ENCODE measurements at places on chromosomes 4 and X. TPM values are rescaled to one million over a fixed set of nuclear protein-coding genes. Genes with fewer than 3 reads are reported as not detected.

- DNase-seq = no peak
Measured at GRCh38 chr4:109157696-109158095, 144.8 kb downstream of the COL25A1 start.

- peak; percentile 27 for DNase-seq
Measured at GRCh38 chrX:123738378-123738940, 5.6 kb upstream of the THOC2 start.

Gene HMX1
- total RNA-seq = not detected

DNA sequence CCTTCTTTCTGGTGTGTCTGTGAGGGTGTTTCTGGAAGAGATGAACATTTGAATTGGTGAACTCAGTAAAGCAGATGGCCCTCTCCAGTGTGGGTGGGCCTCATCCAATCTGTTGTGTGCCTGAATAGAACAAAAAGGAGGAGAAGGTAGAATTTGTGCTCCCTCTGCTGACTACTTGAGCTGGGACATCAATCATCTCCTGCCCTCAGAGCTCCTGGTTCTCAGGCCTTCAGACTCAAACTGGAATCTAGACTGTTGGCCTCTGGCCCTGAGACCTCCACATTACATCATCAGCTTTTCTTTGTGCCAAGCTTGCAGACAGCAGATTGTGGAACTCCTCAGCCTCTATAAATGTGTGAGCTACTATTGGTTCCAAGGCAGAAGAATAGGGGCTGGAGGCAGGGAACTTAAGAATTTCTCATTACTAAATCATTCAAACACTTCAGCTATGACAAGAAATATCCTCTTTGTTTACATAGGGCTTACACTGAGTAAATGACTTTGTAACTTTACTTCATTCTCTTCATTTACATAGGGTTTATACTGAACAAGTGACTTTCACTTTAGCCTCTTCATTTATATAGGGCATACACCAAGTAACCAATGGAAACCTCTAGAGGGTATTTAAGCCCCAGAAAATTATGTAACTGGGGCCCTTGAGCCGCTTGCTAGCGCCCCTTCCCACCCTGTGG, 86.9 kb upstream of the NWD2 start:
- no peak for DNase-seq

Gene TCEAL6
- total RNA-seq = not detected

DNA sequence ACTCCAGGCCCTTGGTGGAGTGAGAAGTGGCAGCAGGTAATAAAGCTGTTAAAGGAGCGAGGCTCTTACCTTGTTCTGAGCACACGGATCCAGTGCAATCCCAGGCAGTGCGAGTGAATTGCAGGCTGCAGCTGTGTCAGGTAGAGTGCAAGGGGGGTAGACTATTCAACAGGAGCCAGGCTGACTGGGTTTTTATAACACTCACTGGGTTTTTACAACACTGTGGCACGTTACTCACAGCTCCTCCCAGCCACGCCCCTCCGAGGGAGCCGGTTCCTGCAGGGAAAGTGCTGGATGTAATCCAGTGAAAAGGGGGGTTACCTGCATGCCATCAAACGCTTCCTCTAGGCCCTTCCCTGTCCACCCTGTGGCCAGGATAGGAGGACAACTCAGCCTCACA, 358 bp downstream of the FGFBP1 start:
- DNase-seq = no peak

Measured in osteoblast (primary cell).